ENCODE measurements at places on chromosomes 13 and 19.

- DNase-seq: no peak
Observed at GRCh38 chr19:54517483-54517882, 14.9 kb downstream of the LAIR2 start.

DNA sequence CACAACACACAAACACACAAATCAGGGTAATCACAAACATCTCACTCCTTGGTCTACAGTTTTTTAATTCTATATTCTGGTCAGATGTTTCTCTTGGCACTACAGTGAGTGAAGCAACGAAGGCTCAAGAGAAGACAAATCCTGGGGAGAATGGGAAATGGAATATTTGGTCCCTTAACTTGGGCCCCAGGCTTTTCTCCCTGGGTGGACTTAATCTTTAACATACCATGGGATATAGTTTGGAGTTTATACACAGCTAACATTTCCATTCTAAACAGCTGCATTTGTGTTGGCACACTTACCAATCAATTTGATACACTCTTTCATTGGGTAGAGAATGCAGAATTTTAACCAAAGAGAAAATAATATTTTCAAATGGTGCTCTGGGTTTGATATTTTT, 1132.6 kb upstream of the SLC10A2 start:
- no peak for DNase-seq

DNA sequence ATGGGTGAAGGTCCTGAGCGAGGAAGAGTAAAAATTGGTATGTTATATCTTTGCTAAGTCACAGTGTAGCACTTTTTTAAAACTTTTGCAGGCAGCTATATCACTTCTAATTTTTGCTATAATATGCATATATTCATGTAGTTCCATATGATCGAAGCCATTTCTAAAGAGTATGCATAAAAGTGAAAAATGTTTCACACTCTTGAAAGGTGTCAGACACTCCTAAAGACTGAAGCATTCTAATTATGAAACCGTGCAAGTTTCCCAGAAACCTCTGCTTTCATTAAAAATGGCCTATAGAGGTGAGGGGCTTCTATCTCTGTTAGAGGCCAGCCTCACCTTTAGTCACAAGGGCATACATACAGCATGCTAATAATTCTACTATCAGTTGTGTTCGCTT, 128.9 kb downstream of the CDK8 start:
- DNase-seq: no peak

DNA sequence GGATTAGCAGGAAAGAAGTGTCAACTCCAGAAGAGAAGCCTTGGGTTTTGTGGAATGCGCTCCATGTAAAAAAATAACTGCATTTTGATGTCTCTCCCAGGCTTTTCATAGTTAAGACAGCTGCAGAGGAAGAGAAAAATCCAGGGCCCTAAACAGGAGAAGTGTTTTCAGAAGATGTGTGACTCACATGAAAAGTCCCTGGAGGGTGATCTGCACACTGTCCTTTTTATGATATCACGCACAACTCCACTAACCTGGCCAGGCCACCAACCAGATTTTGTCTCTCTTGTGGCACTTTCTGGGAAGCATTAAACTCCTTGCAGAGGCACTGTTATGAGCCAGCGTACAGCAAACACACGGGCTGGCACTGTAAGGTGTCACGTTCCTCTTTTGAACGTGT, 267.3 kb downstream of the FGF9 start:
- DNase-seq: no peak

- no peak for DNase-seq
Observed at GRCh38 chr13:78401873-78402707, 201.3 kb downstream of the POU4F1 start.

- DNase-seq: no peak
Observed at GRCh38 chr19:18943465-18943864, 2.4 kb upstream of the HOMER3 start.

- DNase-seq: no peak
Observed at GRCh38 chr13:37141011-37141410, 35.5 kb upstream of the CSNK1A1L start.

GRCh38 chr13:30963791-30964190, 31.3 kb downstream of the TEX26 start:
- no peak for DNase-seq

- DNase-seq: no peak
Observed at GRCh38 chr13:51222686-51223559, 725 bp downstream of the FAM124A start.

GRCh38 chr13:100534147-100534843, 54.3 kb downstream of the GGACT start:
- DNase-seq: peak; percentile 28

DNA sequence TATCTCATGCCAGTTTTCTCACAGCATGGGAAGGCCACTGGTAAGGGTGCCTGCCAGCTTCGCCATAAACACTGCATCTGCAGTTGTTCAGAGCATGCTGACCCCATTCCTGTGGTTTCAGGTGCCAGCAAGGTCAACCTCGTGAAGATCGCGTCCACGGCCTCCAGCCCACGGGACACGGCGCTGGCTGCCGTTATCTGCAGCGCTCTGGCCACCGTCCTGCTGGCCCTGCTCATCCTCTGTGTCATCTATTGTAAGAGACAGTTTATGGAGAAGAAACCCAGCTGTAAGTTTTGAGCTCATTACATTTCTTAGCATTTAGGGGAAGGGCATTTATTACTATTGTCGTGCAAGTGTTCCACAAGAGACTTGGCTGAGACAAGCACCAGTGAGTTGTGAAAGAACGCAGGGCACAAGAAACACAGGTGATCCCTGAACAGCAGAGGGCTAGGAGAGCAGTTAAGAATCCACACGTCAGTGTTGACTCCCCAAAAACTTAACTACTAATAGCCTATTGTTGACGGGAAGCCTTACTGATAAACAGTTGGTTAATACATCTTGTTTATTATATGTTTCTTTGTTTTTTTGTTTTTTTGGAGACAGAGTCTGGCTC, 88.8 kb downstream of the TNFRSF19 start:
- DNase-seq: no peak

GRCh38 chr13:31195616-31196015, 4.2 kb upstream of the B3GLCT start:
- no peak for DNase-seq

- DNase-seq: no peak
Observed at GRCh38 chr13:97121894-97122293, 100.2 kb upstream of the MBNL2 start.

DNA sequence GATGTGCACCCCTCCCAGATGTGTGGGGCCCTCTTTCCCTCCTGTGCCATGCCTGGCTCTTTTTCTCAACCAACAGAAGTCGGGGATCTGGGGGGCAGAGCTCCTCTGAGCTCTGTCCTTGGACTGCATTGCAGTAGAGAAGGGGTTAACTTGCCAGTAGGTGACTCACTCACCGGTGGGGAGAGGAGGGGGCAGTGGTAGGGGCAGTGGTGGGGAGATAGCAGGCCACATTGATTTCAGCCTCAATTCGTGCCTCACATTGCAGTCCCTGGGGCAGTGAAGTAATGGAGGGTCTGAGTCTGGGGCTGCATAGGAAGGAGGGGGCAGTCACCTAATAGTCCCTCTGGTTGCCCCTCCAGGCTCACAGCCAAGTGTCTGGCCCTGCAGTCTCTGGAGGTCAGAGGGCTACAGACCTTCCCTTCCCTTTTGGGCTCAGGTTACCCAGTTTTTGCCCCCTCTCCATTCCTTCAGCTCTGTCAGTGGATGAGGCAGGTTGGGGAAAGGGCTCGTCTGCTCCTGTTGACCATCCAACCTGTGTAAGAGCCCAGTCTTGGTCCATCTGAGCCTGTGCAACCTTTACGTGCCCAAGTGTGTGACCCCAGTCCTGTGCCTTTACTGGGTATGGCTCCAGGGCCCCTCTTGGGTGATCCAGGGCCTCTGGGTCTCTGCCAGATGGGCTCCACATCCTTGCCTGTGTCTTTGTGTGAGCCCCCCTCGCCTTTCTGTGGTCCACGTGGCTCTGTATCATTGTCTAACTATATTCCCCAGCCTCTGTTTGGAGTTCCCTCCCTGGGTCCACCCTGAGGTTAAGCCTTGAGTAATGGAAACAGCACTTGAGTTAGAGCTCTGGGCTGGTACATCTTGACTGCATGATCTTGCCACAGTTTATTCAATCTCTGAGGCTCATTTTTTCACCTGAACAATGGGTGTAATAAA, 13.0 kb downstream of the CIC start:
- DNase-seq: no peak

GRCh38 chr19:6260912-6261650, 18.7 kb downstream of the MLLT1 start:
- DNase-seq: no peak

- DNase-seq: no peak
Observed at GRCh38 chr13:99996381-99996973, 14.9 kb downstream of the ZIC2 start.

- DNase-seq: no peak
Observed at GRCh38 chr13:74825152-74825937, 656.6 kb downstream of the TBC1D4 start.

GRCh38 chr19:7900401-7900870, 3.2 kb upstream of the MAP2K7 start:
- no peak for DNase-seq

DNA sequence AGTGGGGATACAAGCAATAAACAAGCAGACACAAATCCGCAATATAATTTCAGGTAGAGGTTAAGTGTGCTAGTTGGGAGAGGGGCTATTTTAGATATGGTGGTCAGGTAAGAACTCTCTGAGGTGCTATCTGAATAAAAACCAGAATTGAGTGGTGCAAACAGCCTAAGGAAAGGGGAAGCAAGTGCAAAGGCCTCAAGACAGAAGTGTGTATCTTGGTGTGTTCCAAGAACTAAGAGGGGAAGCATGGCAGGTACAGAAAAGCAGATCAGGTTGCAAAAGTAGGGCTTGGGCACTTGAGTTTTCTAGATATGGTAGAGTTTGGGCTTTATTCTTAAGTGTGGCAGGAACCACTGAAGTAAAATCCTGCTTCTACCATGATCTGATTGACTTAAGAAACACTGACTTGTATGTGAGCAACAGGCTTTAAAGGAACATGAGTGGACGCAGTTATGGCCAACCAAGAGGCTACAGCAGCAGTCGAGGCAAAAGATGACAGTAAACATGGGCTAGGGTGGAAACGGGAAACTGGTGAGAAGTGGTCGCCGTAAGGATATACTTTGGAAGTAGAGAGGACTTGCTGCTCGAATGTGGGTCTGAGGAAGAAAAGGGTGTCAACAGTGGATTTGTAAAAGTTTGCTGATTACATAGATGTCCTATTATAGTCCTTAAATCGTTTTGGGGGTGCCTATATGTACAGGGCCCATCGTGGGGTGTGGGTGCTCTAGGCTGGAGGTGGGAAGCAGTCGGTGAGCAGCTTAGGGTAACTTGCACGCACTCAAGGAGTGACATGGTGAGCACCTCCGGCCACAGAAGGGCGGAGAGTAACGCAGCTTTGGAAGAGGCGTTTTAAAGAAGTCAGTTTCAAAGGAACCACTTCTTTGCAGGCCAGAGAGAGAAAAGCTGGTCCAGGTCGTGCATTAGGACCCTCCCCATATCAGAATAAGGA, 677 bp downstream of the TGDS start:
- no peak for DNase-seq

DNA sequence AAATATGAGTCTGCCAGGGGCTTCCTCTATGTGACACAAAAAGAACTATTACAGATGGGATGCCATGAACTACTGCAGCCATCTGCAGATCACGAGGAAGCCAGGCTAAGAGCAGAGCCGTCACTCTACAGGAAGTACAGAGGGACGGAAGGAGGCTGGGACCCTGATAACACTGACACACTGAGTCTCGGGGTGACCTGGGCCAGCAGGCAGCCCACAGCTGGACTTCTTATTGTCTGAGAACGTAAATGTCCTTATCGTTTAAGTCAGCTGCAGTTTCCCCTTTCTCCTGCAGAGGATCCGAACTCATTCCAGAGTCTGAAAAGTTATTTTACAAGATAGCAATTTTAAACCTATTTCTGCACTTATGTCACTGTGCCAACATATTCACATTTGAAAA, 20.7 kb downstream of the PARP4 start:
- DNase-seq: no peak

GRCh38 chr13:76764916-76765315, 121.3 kb downstream of the KCTD12 start:
- DNase-seq: no peak

- peak; percentile 63 for DNase-seq
Observed at GRCh38 chr13:75876142-75877050, 240.3 kb downstream of the LMO7 start.

DNA sequence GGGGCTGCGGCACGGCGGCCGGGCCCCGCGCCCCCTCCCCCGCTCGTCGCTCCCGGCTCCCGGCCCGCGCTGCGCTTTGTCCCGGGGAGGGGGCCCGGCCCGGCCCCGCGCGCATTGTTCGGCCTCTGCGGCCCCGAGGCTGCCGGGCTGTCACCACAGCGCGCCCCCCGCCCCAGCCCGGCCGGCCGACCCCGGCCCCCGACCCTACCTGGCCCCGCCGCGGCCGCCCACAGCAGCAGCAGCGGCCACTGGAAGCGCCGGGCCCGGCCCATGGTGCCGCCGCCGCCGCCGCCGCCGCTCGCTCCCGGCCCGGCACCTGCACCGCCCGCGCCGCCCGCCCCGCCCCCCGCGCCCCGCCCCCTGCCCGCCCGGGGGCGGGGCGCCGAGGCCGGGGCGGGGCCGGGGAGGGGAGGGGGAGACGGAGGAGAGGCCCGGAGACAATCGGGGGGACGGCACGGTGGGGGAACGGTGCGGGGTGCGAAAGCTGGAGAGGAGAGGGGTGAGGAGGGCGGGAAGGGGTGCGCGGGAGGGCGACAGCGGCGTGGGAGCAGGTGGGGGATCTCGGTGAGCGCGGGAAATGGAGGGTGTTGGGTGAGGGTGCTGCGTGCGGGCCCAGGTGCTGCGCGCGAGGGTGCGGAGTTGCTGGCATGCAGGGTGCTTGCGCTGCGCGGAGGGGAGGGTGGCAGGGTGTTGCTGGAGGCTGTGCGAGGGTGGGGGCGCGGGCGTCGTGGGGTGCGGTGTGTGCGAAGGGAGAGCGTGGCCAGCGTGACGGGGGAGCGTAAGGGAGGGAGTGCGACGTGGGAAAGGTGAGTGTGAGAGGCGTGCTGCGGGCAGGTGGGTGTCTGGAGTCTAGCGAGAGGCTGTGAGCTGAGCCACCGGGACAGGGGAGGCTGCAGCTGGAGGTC, at the start of gene CADM4:
TSS of gene CADM4 (minus strand) at position 332 of the 905 bp plus-strand sequence. CDS start at position 272, 60 bp downstream.
- DNase-seq: no peak

DNA sequence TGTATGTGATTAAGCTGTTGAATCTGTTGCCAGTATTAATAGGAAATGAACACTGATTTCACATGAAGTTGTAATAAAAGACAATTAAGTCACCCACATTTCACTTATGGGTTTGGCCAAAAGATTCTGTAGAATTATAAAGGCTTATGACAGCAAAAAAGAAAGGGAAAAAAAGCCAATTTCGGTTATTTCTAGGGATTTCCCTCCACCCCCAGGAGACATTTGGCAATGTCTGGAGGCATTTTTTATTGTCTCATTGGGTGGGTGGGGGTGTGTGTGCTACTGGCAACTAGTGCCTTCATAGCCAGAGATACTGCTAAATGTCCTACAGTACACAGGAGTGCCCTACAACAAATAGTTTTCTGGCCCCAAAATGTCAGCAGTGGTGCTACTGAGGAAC, 175.7 kb downstream of the LMO7 start:
- DNase-seq: no peak

DNA sequence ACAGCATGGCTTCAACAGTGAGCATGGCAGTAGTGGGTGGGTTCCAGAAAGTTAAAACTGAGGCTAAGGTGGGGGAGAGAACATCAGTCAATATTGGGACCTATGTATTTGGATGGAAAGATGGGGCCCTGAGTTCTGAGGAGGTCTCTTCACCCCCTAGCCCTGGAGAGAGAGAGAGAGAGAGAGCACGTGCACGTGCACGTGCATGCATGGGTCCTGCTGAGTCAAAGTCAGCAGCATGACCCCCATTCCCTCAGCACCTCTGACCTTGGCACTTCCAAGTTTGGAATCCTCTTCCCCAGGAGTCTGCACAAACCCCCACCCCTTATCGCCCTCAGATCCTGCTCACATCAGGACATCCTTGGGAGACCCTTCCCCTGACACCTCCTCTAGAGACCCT, 32.5 kb upstream of the CEACAM1 start:
- no peak for DNase-seq

- no peak for DNase-seq
Observed at GRCh38 chr19:17576758-17577456, 21.5 kb downstream of the COLGALT1 start.
